T-helper 17 cell (primary cell): ENCODE measurements at places on chromosomes 2 and 18.

- no peak for DNase-seq
These were observed 206.0 kb downstream of the SPP2 start for GRCh38 chr2:234256516-234256915.

- peak; percentile 70 for DNase-seq
These were observed 6.0 kb upstream of the INPP5D start for GRCh38 chr2:233053928-233054784.

DNA sequence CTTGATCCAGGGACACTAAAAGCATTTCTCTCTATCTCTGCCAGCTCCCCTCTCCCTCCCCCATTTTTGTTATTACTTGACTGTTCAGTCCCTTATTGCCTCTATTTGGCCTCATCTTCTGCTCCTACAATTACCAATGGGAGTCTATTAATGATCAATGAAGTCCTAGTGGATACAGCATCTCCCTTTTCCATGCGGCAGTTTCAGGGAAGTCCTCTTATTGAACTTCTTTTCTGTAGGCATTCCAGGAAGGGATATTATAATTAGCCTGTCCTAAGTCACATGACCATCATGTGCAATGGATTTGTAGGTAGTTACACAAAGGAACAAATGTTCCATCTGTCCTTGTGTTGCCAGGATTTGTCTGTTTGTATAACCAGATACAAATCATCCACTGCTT is 495.1 kb upstream of the CNTNAP5 start:
- DNase-seq: no peak

DNA sequence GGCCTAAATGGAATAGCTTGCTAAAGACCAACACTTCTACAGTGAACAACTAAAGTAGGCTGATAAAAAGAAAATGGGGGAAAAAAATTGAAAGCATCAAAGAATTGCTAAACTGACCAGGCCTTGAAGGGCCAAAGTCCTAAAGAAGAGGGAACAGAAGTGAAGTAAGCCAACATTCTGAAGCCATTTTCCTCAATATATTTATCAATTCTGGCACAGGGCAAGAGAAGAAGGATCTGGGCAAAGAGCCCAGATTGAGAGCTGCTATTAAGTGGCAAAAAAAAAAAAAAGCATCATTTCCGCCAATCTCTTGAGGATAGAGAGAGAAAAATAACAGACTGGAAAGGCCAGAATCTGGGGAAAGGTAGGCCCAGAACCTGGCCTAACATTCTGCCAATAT is 25.7 kb downstream of the FANCL start:
- no peak for DNase-seq

GRCh38 chr2:216155954-216156353 is 46.8 kb downstream of the XRCC5 start:
- DNase-seq: no peak

GRCh38 chr2:176106581-176107539 is at the start of gene HOXD11:
Gene HOXD11 (plus strand): TSS chr2:176107280. CDS start chr2:176107356, 76 bp downstream.
- no peak for DNase-seq
